ENCODE measurements at places on chromosomes 11 and 22.

DNA sequence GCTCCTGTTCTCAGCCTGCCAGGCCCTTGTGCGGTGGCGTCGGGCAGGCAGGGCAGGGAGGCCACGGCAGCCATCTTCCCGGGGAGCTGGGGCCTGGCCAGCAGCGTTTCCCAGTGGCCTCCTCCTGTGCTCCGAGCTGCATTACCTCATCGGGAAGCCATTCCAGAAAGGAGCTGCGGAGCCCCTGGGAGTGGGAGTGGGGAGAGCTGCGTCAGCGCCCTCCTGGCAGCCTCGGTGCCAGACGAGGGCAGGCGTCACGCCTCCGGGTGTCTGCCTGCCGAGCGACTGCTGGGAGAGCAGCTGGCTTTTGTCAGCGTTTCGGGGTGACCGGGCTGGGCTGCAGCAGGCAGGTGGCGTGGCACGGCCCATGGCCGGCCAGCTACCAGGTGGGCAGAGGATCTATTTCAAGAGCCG is 30.9 kb upstream of the WNT7B start:
- no peak for DNase-seq

- DNase-seq, result no peak
Observed at GRCh38 chr22:28936200-28936599, 52.8 kb downstream of the ZNRF3 start.

DNA sequence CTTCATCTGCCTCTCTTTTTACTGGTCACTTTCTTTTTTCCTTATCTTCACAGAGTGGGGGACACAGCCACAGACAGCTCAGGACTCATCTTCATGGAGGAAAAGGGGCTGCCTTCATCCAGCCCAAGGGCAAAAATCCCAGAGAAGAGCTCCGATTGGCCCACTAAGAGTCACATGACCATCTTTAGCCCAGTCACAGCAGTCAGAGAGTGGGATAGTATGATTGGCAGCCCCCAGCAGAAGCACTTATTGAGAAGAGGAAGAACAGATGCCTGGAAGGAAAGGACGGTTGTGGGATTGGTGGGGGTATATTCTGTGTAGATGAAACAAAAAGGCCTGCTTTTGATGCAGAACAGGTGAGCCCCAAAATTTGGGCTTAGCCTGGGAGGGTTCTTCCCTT is 77.8 kb downstream of the MN1 start:
- DNase-seq, result no peak

DNA sequence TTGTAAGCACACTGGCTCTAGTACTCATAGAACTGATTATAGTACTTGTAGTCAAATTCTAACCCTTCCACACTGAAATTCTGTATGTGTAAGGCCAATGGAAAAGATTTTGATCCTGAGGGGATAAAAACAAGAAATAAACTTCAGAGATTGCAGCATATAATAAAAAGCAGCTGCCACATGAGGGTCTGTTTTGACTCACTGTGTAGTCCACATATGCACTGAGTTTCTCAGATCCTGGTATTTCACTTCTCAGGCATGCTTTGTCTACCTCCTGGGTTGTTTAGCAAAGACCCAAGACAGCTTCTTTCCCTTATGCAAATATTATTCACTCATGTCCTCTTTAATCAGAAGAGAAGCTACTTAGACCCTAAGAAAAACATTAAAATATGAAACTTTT is 71.1 kb upstream of the SLC5A12 start:
- DNase-seq, result no peak

- no peak for DNase-seq
Observed at GRCh38 chr22:24265734-24266133, 4.9 kb upstream of the SPECC1L start.

DNA sequence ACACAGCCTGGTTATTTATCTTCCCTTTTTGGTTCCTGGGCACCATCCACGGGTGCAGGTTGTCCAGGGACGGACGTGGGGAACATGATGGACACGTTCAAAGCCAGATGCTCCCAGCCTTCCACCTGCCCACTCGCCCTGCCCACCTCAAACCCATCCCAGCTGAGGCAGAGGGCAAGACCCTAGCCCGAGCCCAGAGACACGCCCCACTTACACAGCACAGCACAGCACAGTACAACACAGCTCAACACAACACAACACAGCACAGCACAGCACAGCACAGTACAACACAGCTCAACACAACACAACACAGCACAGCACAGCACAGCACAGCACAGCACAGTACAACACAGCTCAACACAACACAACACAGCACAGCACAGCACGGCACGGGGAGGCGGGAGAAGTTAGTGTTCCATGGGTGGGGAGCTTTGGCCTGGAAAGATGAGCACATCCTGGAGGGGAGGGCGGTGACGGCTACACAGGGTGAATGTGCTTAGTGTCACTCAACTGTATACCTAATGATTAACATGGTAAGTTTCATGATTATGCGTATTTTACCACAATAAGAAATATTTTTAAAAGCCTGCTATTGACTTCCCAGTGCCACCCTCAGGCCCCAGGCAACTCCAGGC is 1507.5 kb downstream of the BRD1 start:
- no peak for DNase-seq

GRCh38 chr11:117449111-117449693 is 121.5 kb downstream of the CEP164 start:
- no peak for DNase-seq

GRCh38 chr11:17991783-17992433 is 20.9 kb downstream of the SERGEF start:
- peak; percentile 13 for DNase-seq

DNA sequence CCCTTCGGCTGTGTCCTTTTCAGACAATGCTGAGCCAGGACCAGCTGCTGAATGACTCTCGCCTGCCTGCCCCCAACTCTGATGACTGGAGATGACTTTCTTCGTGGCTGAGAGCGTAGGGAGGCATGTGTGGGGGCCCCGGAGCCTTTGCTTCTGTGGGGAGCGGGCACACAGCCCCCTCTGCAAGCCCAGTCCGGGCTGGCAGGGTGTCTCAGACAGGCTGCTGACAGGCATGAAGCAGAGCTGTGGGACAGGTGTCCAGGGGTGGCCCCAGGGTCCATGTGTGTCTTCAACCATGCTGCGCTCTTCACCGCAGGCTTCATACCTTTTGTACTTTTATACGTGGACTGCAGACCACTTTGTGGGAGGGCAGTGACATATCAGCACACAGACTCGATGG is 16.6 kb downstream of the CYB5R2 start:
- DNase-seq, result no peak

- DNase-seq, result no peak
Observed at GRCh38 chr11:34997952-34998528, 81.6 kb downstream of the PDHX start.

DNA sequence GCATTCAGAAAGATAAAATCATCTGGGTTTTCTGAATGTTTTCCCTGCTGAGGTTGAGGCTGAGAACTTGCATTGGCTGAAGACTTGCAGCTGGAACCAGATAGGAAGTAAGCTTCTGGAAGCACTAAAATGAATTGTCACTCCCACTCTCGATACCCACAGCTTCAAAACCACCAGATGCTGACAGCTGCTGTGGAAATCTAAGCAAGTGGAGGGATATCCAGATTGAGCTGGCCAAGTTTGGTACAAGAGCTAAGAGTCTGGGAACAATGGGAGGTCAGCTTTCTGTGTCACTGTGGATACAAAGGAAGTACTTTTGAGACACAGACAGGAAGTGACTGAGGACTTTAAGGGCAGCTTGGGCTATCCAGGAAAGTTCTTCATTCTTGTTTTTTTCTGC is 51.3 kb upstream of the CD44 start:
- no peak for DNase-seq

GRCh38 chr11:84310268-84310667 is 1024.1 kb upstream of the CCDC90B start:
- no peak for DNase-seq

DNA sequence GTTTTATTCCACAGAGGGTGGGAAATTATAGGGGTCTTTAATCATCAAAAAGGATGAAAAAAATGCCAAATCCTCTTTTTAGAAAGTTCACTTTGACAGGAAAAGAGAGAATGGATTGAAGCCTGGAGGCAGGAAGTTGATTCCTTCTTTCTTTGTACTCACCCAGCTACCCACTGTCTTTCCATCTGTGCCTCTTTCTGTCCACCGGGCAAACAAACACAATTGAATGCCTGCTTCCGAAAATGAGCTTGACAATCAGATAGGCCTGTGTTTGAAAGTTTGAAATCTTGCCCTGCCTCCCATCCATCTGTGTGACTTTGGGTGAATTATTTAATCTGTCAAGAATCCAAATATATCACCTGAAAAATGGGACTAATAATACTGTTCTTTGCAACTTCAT is 81.1 kb downstream of the SCN3B start:
- no peak for DNase-seq

- no peak for DNase-seq
Observed at GRCh38 chr22:33271390-33272161, 213.4 kb upstream of the SYN3 start.

DNA sequence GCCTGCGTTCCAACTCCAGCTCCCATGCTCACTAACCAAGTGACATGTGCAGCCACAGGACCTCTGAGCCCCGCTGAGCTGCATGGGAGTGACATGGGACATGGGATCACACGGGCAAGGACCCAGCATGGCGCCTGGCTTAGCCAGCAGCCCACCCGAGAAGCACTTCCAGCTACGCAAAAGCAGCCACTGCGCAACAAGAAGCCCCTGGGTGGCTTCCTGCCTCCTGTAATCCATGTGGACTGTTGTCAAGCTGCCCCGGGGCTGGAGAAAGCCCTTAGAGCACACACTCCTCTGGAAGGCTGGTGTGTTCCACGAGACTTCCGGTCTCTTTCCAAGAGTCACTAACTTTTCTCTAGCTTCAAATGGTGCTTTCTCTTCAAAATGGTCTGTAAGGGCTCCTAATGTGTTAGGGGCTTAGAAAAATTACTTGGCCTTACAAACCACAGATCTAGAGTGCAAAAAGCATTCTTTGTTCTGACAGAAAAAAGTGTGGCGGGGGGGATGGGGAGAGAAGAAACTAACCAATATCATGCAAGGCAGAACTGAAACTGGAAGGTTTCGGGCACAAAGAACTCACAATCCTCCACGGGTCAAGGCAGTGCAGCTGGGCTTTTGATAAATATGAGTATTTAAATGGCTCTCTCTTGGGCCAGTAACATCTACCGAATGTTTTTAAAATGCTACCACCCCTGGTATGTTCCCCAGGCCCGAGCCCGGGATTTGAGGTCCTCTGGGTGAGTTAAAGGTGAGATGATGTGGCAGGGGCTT is 5.5 kb downstream of the C11orf24 start:
- DNase-seq, result no peak

- no peak for DNase-seq
Observed at GRCh38 chr22:45324311-45324711, 14.6 kb downstream of the FAM118A start.

- DNase-seq, result no peak
Observed at GRCh38 chr11:63969461-63969860, 5.0 kb upstream of the COX8A start.

GRCh38 chr11:69295079-69295994 is 1.4 kb downstream of the MYEOV start:
- no peak for DNase-seq

- no peak for DNase-seq
Observed at GRCh38 chr11:13324709-13325108, 47.1 kb downstream of the BMAL1 start.

GRCh38 chr22:40200795-40201530 is 23.2 kb downstream of the TNRC6B start:
- no peak for DNase-seq

DNA sequence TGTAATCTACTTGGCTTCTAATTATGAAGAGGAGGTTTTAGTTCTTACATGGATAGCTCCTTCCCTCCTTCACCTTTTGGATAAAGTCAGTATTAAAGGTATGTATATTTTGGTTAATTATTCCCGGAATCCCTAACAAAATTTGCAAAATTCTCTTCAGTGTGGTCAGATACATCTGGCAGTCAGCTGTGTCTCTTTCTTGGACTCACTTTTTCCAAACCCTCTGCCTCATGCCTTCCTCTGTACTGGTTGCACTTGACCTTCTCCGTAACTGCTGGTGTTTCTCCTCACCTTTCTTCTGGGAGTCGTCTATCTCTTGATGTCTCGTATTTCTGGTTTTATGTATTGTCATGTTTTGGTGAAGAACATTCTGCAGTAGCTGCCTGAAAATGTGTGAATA is 62.5 kb downstream of the PPP6R3 start:
- no peak for DNase-seq

- no peak for DNase-seq
Observed at GRCh38 chr11:128502726-128503125, 84.6 kb downstream of the ETS1 start.

- no peak for DNase-seq
Observed at GRCh38 chr11:34522188-34522587, 8.6 kb upstream of the ELF5 start.

DNA sequence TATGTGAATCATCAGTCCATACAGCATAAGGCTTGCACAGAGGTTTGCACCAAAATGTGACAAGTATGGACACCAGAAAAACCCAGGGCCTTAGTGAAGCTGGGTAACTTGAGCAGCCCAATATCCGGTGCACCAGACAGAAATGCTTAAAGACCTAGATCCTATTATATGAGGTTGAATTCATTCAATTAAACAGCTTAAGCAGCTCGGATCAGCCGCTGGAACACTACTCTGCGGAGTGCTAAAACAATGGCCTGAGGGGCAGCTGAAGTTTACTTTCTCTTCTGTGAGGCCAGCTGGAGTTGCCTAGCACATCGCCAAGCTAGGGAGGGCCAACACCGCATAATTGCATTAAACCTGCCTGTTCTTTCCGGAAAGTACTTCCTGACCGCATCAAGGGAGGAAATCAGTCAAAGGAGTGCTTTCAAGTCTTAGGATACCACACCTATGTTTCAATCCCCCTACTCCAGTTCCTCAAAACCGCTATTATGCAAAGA is 17.0 kb upstream of the FAM181B start:
- no peak for DNase-seq

GRCh38 chr11:45104006-45104789 is 42.2 kb upstream of the PRDM11 start:
- no peak for DNase-seq

DNA sequence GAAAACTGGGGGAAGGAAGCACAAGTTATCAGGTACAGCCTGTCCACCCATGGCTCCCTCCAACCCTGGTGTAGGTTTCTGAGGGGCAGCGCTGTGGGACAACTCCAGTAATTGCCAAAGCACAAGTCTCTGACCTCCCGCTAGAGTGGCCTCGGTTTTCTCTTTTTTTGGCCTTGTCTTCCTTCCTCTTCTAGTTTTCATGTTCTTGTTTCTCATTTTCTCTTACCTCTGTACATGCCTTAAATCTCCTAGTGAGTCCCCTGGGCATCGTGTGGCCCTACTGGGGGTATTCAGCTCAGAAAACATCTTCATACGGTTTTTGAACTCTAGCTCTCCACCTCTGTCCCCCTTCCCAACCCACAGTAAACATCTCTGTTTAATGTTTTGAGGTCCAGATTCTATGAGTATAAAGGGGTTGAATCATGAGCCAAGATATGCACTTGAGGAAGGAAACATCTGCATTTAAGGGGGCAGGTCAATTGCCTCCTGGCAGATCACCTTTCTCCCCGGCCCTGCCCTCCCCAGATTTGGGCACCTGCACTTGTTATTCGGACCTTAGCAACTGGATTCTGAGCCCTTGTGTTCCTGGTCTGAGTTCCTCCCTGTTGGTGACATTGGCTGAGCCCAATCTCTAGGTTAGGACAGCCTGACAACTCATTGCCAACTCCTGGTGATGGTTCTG is 8.4 kb upstream of the LMO2 start:
- DNase-seq, result no peak

- DNase-seq, result no peak
Observed at GRCh38 chr11:67250059-67251043, 15.9 kb upstream of the GRK2 start.

GRCh38 chr11:12216671-12217374 is 106.4 kb downstream of the MICAL2 start:
- no peak for DNase-seq

- no peak for DNase-seq
Observed at GRCh38 chr11:8988329-8989234, 15.2 kb downstream of the NRIP3 start.

Data from T-helper 17 cell (primary cell).